ENCODE measurements at places on chromosomes 2 and 18.

- DNase-seq: no peak
Measured at GRCh38 chr18:55781481-55781957, 193.5 kb upstream of the TCF4 start.

- DNase-seq: no peak
Measured at GRCh38 chr2:42312106-42312505, 48.9 kb downstream of the COX7A2L start.

DNA sequence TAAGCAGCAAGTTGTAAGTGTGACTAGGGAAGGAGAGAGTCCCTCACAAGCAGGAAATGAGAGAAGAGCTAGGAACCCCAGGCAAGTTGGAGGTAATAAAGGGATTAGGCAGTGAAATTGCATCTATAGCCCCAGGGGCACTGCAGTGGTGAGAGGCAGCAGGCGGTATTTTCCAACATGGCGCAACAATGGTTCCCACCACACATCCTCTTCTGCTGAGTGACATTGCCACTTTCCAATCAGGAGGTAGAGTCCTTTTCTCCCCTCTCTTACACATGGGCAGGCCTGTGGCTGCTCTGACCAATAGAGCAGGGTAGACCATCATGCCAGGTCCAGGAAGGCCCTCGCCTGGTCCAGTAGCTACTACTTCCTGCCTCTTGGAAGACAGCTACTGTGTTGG lies 86.6 kb downstream of the DNER start:
- DNase-seq: no peak

DNA sequence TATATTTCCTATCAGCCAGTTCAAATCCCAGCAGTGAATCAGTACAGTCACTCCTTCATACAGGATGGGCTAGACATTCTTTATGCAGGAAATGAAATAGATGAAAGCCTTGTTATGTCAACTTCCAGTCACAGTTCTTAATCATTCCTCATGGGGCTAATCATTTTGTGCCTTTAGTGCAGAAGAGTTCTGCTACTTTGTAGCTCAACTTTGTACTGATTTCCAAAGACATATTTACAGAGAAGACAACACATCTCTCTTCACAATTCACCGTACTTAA lies 593.9 kb upstream of the NETO1 start:
- no peak for DNase-seq

DNA sequence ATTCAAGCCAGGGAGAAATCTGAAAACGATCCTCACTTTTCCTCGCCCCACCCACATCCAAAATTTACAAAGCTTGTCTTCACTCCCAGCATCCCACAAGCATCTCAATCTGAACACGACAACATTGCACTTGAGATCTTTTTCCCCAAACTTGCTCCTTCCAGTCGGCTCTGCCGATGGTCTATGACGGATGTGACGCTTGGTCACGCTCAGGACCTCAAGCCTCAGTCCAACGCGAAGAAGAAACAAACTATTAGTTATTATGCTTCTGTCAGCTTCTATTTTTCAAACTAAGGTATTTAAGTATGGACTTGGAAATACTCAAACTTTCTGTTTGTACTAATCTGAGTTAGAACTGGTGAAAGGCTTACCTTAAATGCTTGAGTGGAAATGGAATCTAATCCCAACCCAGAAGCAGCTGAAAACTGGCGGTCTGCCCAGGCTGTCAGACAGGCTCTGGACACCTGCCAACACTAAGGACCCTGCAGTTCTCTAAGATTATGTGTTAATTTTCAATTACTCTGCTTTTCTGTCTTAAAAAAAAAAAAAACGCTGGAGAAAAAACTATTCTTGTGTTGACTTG lies 132.1 kb upstream of the DNMT3A start:
- DNase-seq: no peak

DNA sequence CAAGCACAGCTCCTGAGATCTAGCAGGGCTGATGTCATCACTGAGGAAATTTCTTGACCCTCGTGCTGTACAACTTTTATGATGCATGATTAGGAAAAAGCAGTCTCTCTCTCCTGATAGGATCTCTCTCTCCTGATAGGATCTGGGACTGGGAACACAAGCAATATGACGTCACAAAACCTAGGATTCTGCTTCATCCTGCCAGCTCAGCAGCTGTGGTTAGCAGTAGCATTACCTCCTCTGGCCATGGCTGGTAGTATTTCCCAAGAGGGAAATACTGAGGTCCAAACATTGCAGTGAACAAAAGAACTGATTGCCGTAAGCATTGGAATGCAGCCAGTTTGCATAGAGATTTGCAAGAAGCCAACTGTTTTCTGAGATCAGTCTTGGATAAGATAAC lies 521.2 kb upstream of the POU3F3 start:
- DNase-seq: no peak

- DNase-seq: no peak
Measured at GRCh38 chr2:213065583-213066442, 85.6 kb downstream of the IKZF2 start.

- DNase-seq: no peak
Measured at GRCh38 chr2:227534714-227535113, 62.8 kb downstream of the AGFG1 start.

DNA sequence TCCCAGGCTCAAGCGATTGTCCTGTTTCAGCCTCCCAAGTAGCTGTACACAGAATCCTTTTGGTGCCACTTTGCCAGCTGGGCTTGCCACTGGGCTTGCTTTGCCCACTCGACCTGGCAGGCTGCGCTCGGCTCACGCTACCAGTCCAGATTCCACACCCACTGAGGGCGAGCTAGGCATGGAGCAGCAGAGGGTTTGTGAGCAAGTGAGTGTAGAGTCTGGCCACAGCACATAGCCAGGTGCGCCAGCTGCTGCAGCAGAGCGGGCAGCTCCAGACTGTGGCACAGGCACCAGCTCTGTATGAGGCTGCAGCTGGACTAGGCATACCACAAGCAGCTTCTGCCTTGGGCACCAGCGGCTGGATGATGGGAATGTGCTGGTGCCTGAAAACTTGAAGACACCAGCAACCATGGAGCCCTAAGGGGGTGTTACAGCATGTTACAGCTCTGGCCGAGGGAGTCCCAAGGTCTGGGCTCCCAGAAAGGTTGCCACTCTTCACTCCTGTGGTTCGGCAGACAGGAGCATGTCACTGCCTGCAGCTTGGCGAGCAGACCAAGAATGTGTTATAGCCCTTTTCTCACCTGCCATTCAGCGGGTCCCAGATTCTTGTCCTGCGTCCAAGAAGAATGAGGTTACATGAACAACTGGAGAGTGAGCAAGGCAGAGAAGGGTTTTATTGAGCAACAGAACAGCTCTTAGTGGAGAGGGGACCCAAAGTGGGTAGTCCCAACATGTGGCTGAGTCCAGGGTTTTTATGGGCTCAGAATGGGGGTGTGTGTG lies 12.9 kb downstream of the SMARCAL1 start:
- DNase-seq: no peak

DNA sequence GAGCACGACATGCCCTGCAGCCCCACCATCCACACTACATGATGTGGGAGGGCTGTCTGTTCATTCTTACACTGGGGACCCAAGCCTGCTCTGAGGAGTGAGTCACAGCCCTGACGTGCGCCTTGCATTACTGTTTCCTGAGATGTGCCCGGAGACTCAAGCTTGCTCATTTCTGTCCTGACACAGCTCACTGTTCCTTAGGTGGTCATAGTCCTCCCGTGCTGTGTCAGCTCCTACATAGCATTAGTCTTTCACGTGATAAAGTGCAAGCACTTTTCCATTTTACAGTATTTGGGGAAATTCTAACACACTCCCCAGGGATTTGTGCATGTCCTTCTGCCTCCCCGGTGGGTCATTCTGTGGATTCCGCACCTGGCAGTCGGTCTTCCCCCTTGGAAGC lies 46.2 kb upstream of the TRIM43B start:
- no peak for DNase-seq
